ENCODE measurements at places on chromosomes 5 and 9. TPM values are rescaled to one million over a fixed set of nuclear protein-coding genes. Genes with fewer than 3 reads are reported as not detected.

ACTBL2 gene
- 0.30 TPM for total RNA-seq

NEURL1B gene
- total RNA-seq, result 10.1 TPM

- no peak for DNase-seq
These were observed 433.0 kb downstream of the DNAH5 start for GRCh38 chr5:13511442-13511841.

- DNase-seq, result no peak
These were observed 33.0 kb upstream of the MAP1B start for GRCh38 chr5:72074251-72074650.

DNA sequence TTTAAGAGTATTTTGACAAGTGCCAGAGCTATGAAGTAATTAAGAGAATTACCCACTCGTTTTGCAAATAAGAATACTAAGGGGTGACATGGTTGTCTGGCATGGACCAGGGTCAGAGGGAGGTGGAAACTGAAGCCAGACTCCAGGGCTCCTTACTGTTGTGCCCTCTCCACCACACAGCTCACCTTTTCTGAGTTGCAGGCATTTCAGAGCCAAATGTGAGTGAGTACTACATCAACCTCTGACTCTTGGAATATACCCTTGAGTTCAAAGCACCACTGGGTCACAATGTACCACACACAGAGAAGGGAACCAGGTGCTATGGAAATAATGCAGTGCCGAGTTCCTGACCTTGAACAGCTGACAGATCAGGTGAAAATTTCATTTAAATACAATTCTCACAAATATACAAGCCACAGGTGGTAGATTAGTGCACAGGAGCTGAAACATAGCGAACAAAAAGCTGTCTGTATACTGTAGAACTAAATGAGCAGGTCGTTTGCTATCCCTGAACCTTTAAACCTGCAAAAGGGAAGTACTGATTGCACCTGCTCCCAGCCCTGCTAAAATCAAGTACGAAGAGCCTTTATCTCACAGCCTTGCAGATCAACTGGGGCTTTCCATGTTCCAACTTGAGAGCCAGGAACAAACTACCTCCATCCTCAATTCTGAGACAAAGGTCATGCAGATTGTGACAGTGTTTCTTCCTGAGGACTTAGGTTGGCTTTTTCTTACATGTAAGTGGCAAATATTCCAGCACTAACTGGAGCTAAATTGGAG, 57.0 kb downstream of the GOLM1 start:
- DNase-seq, result no peak

GRCh38 chr5:109250533-109251329, 159.0 kb downstream of the PJA2 start:
- DNase-seq, result no peak

DNA sequence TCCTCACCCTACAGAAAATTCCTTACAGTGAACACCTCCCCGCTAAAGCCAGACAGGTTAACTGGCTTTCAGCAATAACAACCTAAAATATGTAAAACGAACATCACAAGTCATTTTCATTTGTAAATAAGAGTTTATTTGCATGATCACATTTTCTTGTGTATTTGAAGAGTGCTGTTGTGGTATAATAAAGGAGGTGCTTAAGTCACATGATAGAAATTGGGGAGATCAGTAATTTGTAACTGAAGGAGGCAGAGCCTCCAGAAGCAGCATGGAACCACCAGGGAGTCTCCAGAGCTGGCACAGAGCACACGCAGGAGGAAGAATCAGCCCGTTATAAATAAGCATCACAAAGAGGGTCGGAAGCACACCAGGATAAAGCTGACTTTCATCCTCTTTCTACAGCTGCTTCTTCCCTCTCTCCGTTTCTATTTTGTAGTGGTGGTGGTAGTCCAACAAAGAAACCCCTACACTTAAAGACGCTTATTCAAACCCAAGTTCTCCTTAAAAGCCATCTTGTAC, 210.6 kb downstream of the MAPKAP1 start:
- DNase-seq, result no peak

Measured in MG63 (cell line).